ENCODE measurements at places on chromosomes 2 and 18.

- no peak for DNase-seq
Measured at GRCh38 chr2:134489732-134490384, 228.9 kb downstream of the TMEM163 start.

GRCh38 chr2:47226923-47227220, 71.8 kb upstream of the STPG4 start:
- no peak for DNase-seq

DNA sequence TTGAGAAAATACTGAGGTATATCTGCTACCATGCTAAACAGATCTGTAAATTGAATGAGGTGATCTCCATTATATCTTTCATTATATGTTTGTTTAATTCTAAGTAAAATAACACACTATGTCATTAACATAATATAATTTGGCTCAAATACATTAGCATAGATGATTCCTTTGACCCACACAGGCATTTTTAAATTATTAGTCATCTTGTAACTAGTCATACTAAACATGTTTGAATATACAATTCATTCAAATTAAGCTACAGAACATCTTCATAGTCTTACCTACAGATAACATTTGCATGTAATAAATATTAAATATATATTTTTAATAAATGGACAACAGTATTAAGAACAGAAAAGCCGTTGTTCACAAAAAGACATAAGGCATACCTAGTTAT, 52.7 kb upstream of the KYNU start:
- no peak for DNase-seq

DNA sequence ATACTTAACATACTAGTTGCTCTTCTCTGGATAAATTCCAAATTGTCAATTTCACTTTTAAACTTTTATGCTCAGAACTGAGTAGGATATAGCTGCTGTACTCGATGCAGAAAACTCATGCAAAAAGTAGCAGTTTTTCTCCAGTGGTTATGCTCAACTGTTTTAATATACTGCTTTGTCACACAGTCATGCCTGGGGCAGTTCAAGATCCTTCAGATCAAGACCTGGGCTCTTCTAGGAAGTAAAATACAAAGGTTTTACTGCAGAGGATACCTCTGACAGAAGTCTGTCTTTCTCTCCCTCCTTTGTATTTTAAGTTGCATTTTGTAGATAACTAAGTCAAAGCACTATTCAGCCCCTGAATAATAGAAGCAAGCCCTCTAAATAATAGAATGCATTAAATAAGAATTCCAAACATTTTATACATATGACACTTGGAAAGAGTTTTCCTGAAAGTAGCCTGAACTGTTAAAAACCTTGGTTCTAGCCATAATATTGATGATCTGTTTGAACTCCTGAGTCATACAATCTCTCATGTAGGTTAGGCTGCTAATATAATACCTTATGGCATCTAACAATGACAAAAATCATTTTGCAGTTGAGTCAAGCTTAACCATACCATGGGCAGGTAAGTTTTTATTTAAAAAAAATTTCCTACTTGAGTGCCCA, 183.3 kb upstream of the TRIB2 start:
- DNase-seq, result no peak

- DNase-seq, result peak; percentile 27
Measured at GRCh38 chr18:78641689-78642231, 337.9 kb upstream of the SALL3 start.

GRCh38 chr2:128394007-128394730, 75.5 kb upstream of the HS6ST1 start:
- no peak for DNase-seq

- DNase-seq, result no peak
Measured at GRCh38 chr18:37532917-37533316, 32.7 kb downstream of the CELF4 start.

DNA sequence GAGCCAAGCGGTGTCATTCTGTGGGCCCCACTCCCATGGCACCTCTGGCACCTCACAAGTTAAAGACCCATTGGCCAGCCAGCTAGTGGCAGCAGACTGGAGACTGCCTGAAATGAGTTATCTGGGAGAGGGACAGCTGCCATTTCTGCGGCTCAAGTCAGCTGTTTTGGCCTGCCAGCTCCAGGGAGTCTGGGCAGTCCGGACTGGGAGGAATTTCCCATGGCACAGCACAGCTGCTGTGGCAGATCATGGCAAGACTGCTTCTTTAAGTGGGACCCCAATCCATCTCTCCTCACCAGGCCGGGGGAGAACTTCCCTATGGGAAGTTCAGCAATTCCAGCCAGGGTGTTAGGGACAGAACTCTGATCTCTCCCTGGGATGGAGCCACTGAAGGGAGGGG, 2187.6 kb upstream of the CELF4 start:
- DNase-seq, result no peak

GRCh38 chr18:9916077-9916639, 2.3 kb downstream of the VAPA start:
- no peak for DNase-seq

DNA sequence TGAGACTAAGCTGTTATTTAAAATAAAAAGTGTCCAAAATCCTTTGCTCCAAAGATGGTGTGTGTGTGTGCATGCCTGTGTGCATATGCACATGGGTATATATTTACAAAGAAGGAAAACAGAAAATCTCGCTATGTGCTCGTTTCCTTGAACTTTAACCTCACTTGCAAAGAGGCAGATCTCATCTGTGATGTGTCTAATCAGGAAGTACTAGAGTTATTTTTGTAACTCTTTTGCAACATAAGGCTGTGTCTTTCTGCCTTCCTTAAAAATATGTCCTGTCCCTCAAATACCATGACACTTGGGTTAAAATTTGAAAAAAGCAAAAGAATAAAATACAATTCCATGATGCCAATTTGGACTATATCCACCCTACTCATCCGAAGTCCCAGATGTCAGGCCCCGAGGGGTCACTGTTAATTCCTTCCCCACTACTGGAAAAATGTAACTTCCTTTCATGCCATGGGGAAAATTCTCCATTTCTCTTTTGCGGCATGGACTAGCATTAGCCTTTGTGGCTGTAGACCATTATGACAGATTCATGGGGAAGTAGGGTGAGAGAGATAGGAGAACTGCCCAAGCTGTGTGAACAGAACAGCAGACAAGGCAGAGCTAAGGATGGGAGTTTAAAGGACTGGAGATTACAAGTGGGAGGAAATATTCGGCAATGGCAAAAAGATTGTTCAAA, 191.3 kb downstream of the MYO1B start:
- DNase-seq, result peak; percentile 15

All from hematopoietic multipotent progenitor cell treated with erythropoietin and hydrocortisone succinate and interleukin-3 and kit ligand, for 6 days (in vitro differentiated cells).